Stimulated activated CD4-positive, alpha-beta T cell treated with anti-CD3 and anti-CD28 coated beads, Interleukin-15, amount 100 ng/mL, for 24 hours (primary cell): ENCODE measurements at places on chromosomes 11 and 22.
A peak's percentile ranks its signal among the peaks of the same experiment; 100 is the strongest.

GRCh38 chr22:48021991-48022401, 1259.5 kb downstream of the TBC1D22A start:
- no peak for DNase-seq

DNA sequence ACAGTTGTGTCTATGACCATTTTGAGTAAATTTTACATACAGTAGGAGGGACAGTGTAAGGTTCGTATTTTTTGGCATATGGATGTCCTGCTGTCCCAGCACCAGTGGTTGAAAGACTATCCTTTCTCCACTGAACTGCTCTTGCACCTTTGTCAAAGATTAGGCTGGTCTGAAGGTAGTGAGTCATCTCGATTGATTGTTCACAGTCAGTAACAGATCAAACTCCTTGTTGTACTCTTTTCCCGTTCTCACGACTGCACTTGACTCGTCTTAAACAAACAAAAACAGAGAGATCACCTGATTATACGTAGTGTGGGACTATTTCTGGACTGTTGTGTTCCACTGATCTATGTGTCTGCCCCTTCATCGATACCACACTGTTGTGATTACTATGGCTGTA, 77.1 kb downstream of the DGCR2 start:
- no peak for DNase-seq

DNA sequence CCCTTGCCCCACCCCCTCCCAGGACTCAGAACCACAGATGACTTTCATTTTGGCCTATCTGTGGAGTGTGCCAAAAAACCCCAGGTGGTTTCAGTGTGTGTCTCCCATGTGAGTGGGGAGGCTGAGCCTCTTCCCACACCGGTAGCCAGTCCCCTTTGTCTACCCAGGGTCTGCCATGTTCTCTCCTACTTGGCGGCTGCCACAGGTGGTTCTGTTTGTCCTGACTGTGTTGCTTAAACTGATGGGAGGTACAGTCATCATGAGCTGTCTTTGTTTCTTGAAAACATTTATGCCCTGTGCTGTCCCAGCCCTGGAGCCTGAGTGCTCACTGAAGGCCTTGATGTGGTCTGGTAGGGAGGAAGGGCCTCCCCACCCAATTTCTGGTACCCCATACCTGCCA, 39.7 kb upstream of the SUSD2 start:
- DNase-seq, result peak; percentile 40

DNA sequence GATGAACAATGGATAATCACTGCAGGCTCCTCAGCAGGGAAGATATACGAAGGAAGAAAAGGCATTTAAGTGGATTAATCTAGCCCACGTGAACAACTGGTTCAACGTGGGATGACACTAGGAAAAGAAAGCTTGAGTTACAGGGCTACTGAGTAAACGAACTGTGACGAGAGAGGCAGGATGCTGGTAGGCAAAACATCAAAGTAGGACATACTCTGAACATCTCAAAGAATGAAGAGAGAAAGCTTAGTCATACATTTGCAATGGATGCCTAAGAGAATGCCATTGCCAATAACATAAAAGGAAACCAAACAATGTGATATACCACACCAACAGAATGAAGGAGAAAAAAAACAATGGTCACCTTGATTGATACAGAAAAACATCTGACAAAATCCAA, 12.9 kb downstream of the USP28 start:
- DNase-seq, result no peak

- no peak for DNase-seq
These were observed 226.3 kb downstream of the OPCML start for GRCh38 chr11:133306019-133306418.

GRCh38 chr11:46006418-46007070, 84.1 kb downstream of the LARGE2 start:
- DNase-seq, result peak; percentile 9

- no peak for DNase-seq
These were observed 6.5 kb upstream of the NUP160 start for GRCh38 chr11:47854667-47855066.

- no peak for DNase-seq
These were observed 8.5 kb upstream of the CCDC89 start for GRCh38 chr11:85694385-85694980.

GRCh38 chr11:10319702-10320558, 15.1 kb downstream of the ADM start:
- DNase-seq, result no peak

DNA sequence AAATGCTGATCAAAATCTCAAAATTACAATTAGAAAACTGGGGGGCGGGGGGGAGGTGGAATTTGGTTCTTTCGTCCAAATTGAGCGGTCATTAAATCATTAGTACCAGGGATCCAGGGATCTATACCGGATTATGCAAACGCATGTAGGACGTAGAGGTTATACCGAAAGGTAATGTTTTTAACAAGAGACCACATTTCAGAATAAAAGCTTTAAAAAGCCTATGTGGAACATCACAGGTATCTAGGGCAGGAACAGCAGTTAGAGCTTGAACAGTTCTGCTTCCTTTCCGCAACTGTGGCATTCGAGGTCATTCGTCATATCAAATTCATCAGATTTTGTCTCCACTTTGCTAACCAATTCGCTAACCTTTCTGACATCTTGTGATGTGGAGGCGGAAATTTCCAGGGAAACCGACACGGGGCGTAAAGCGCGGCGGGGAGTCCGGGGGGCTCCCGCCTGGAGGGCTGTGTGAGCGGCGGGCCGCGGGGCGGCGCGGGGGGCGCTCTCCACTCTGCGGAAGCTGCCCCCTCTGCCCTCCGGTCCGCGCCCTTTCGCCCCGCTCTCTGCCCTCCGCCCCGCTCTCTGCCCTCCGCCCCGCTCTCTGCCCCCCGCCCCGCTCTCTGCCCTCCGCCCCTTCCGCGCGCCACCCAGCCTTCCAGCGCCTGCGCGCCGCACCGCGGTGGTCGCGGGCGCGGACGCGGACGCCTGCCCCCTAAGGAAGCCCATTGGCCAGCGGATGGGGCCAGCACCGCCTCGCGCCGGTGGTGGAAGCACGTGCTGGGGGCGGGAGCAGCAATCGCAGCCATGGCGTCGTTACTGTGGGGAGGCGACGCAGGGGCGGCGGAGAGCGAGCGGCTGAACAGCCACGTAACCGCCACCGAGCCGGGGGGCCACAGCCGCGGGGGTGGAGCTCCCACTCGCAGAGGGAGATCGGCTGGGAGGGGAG, at the start of gene DDX25:
Gene DDX25, plus strand, starts transcription at position 798 of the 949 bp plus-strand sequence. Its CDS starts 10 bp downstream, at position 808.
- peak; percentile 29 for DNase-seq

- no peak for DNase-seq
These were observed 14.0 kb downstream of the CLMP start for GRCh38 chr11:123181075-123181474.

- peak; percentile 37 for DNase-seq
These were observed 66.7 kb downstream of the PACS1 start for GRCh38 chr11:66136752-66137123.

- DNase-seq, result no peak
These were observed 1984.7 kb upstream of the RAG2 start for GRCh38 chr11:38582756-38583155.

GRCh38 chr11:6604081-6604626, 580 bp downstream of the ILK start:
- DNase-seq, result peak; percentile 61

GRCh38 chr11:111269146-111269868, 23.8 kb downstream of the POU2AF2 start:
- DNase-seq, result no peak

GRCh38 chr11:64517992-64518391, 73.0 kb upstream of the SLC22A12 start:
- no peak for DNase-seq

DNA sequence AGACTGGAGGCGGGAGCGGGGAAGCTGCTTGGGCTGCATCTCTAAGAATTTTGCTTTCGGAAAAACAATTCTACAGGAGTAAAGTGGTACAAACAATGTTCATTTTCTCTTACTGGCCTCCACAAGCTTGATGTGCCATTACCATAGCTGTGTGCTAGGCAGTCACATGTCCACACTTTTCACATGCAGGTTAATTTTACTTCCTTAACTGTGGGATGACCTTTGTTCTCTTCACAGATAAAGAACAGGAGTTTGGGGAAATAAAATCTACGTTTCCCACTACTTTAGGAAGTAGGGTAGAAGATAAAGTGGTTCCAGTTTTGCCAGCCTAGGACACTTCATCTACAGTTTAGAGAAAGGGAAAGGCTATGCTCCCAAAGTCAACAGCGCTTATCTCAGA, 327.2 kb upstream of the NARS2 start:
- no peak for DNase-seq

- no peak for DNase-seq
These were observed 8.5 kb upstream of the TMPRSS4 start for GRCh38 chr11:118068206-118068944.

- DNase-seq, result no peak
These were observed 33.9 kb downstream of the TSPAN4 start for GRCh38 chr11:876545-876944.
